ENCODE measurements at places on chromosomes 13 and 19.

GRCh38 chr13:111945086-111945485, 121.9 kb upstream of the SOX1 start:
- no peaks in the 10 kb centered on the region for H3K36me3 ChIP-seq
- H3K4me1 ChIP-seq, result no peaks in the 10 kb centered on the region
- H3K27ac ChIP-seq, result no peak overlapping the region
- H3K4me3 ChIP-seq, result no peak overlapping the region

- no peaks in the 10 kb centered on the region for H3K36me3 ChIP-seq
- no peak overlapping the region for H3K27ac ChIP-seq
- H3K27me3 ChIP-seq, result no peaks in the 10 kb centered on the region
- no peak overlapping the region for H3K4me3 ChIP-seq
Measured at GRCh38 chr13:50700664-50701305, 142.7 kb downstream of the DLEU7 start.

- DNase-seq, result peak; percentile 94
- H3K4me1 ChIP-seq, result peaks cover 13% of the 10 kb centered on the region
- H3K27ac ChIP-seq, result peak within 1 kb of the TSS; percentile 84
Measured at GRCh38 chr19:23249911-23250649, at the start of gene ZNF724. Gene ZNF724, minus strand, starts transcription at chr19:23250394. Its CDS starts 152 bp downstream, at chr19:23250242.

DNA sequence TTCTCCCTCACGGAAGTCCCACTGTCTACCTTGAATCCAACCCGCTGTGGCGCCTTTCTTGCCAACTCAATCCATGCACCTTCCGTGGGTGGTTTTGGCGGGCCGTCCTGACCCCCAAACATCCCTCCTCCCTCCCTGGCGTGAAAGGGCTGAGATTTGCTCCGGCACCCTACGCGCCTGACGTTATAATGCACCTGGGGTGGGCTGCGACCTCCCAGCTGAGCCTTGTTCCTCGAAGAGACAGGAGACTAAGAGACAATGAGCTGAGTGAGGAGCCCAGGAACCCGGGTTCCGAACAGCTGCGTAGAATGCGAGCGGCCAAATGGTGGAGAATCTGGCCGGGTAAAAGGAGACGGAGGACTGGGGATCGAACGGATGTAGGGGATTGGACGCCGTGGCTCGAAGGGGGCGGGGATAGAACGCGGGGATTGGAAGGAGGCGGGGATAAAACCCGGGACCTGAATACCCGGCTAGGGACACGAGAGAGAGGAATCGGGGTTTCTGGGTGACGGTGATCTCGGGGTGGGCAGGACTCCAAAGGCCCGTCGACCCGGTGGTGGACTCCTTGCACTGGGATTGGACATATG, at the start of gene CPT1C:
Gene CPT1C, plus strand, starts transcription at position 461 of the 587 bp plus-strand sequence. CDS start 1,137 bp downstream, outside the sequence.
- peak within 1 kb of the TSS; percentile 38 for H3K4me3 ChIP-seq
- H3K4me1 ChIP-seq, result peaks cover 26% of the 10 kb centered on the region
- H3K27me3 ChIP-seq, result peaks cover 42% of the 10 kb centered on the region
- DNase-seq, result peak; percentile 75
- no peaks in the 10 kb centered on the region for H3K36me3 ChIP-seq
- H3K27ac ChIP-seq, result peak within 1 kb of the TSS; percentile 38

DNA sequence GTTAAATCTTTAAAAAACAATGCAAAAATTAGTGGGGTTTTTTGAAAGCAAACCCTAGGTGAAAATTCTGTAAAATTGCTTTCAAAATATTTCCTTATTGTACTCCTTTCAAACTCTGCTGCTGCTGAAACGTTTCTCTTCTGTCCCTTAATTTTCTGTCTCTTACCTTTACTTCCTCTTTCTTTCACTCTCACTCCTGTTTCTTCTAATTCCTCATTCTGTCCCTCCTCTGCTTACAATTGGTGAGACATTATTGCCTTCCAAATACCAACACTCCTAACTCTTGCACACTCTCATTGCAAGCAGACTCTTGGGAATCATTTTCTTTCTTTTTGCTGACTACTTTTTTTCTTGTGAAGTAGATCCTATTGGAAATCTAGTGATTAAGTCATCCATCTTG, 685.6 kb upstream of the SLITRK1 start:
- H3K4me3 ChIP-seq, result no peak overlapping the region
- no peaks in the 10 kb centered on the region for H3K4me1 ChIP-seq
- H3K27ac ChIP-seq, result no peak overlapping the region
- H3K36me3 ChIP-seq, result no peaks in the 10 kb centered on the region
- H3K27me3 ChIP-seq, result no peaks in the 10 kb centered on the region

Measured in transverse colon (tissue), 4 donors.